DMS 273 treated with DMSO at 0.1 percent for 48 hours (cell line): ENCODE measurements at places on chromosomes 1 and 21.

- no peak for DNase-seq
These were observed 756.0 kb upstream of the ADGRL2 start for GRCh38 chr1:81044708-81045107.

DNA sequence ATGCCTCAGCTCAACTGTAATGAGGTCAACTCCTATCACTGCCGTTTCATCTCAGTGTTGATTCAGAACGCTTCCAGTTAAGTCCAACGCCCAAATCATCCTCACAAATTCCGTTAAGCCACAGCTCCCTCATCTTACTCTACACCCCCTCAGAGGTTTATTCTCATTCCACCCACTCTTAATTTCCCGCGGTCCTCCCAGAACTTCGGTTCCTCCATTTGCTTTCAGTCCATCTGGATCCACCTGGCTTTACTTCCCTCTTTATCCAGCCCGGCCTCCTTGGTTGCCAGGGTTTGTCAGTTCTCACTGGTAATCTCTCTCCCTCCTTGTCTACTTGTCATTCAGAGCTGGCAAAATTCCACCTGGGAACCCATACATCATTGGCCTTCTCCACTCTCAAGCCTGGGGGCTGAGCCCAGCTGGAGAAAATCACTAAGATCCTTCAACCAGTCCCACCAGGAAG is 51.3 kb upstream of the RUNX1 start:
- no peak for DNase-seq

- no peak for DNase-seq
These were observed 57.1 kb upstream of the ADAM30 start for GRCh38 chr1:119953266-119953998.

GRCh38 chr1:98761219-98761865 is 99.8 kb downstream of the SNX7 start:
- no peak for DNase-seq

DNA sequence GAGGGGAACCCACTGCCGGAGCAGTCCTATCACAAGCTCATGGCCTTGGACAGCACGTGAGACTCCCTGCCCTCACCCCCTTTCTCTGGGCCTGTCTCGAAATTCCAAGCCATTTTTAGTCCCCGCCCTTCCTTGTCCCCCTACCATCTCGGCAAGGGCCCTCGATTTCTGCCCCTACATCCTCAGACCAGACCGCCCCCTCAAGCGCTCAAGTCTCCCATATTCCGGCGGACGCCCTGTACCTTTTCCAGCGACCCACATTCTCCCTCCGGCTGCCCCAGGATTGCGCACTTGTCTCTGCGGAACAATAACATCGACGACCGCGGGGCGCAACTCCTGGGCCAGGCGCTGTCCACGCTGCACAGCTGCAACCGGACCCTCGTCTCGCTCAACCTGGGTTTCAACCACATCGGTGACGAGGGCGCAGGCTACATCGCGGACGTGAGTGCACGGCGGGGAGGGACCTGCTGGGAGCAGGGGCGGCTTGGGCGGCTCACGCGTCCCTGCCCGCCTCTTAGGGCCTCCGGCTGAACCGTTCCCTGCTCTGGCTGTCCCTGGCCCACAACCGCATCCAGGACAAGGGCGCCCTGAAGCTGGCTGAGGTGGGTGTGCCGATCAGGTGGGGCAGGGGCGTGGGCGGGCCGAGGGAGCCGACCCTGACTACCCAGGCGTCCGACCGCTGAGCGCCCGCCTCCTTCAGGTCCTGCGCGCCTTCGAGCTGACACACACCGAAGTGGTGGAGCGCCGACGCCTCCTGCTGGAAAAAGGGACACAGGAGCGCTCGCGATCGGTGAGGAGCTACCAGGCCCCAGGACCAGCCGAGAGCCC is 7.0 kb downstream of the LRRC71 start:
- peak; percentile 31 for DNase-seq

GRCh38 chr1:180233191-180234011 is 3.3 kb downstream of the LHX4 start:
- no peak for DNase-seq

DNA sequence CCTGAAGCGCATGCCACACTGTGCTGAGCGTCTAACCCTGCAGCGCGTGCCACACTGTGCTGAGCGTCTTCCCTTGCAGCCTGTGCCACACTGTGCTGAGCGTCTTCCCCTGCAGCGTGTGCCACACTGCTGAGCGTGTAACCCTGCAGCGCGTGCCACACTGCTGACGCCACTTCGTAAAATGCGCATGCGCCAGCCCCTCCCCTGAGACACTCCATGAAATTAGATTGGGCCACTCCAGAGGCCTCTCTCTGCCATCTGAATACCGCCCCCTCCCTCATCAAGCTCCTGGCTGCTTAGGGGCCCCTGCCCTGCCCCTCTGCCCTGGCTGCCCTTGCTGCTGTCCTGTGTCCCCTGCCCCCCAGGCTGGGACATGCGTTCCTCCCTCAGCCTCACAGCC is 84.8 kb downstream of the POFUT2 start:
- no peak for DNase-seq

- DNase-seq = no peak
These were observed 96.6 kb downstream of the SIPA1L2 start for GRCh38 chr1:232533328-232533727.
